ENCODE measurements at places on chromosomes 16 and 17.

DNA sequence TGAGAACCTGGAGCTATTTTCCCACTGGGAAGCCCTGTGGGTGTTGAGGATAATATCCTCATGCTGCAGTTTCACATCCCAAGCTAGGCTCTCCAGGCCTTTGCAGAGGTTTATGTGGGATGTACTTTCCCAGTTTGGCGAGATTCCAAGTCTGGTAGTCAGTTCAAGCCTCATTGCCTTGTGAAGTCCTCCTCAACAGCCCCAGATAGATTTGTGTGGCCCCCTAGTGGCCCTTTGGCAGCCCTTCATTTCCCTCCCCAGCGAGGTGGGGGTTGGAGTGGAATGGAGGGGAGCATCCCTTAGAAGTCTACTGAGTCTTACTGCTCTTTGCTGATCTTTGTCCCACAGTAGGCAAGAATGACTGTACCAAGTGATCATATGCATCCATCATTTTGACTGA, 137.9 kb downstream of the CDH11 start:
- peak; percentile 38 for DNase-seq

DNA sequence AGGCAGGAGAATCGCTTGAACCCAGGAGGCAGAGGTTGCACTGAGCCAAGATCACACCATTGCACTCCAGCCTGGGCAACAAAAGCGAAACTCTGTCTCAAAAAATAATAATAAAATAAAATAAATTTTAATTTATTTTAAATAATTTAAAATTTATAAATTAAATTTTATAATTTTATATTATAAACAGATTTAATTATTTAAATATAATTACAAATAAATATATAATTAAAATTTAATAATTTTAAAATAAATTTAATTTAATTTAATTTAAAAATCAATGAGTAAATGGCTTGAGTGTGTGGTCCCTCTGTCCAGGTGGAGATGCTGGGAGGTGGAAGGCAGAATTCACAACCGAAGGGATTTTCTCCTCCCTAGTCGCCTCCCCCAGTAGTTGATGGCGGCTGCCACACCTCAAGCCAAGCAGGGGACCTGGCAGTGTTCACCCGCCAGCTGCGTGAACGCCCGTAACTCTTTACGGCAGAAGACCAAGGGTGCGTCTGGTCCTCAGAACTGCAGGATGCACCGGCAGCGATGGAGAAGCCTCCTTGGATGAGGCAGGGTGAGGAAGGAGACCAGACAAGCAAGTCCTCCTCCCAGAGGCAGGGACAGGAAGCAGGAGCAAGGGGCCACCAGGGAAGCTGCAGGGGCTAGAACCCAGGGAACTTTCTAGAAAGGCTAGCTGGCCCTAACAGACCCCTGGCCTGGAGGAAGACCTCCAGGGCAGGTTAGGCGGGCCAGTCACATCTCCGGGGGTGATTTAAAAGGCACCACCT, 22.9 kb upstream of the KRT17 start:
- no peak for DNase-seq

- peak; percentile 53 for DNase-seq
These were observed 530 bp downstream of the NAA60 start for GRCh38 chr16:3444032-3444388.

- DNase-seq = no peak
These were observed 45.4 kb downstream of the KCNJ16 start for GRCh38 chr17:70120425-70120824.

GRCh38 chr16:81693744-81694303, 85.3 kb upstream of the PLCG2 start:
- DNase-seq = no peak

- peak; percentile 59 for DNase-seq
These were observed 2.9 kb downstream of the GNAO1 start for GRCh38 chr16:56193951-56194726.

DNA sequence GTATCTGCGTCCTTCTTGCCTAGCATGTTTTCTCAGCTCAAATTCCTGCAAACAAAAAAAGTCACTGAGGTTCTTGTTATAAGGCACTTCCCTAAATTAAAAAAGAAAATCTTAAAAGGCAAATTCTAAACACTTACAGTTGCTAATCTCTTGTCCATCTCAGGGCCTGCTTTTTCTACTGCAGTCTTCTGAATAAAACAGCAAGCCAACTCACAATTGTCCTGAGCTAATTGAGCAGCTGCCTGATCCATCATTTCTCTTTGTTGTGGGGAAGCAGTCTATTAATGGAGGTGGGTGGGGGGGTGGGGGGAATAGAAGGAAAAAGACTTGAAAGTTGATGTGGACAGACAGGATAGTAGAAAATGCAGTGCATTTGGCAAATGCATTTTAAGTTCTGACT, 27.0 kb downstream of the SETD6 start:
- DNase-seq = no peak

DNA sequence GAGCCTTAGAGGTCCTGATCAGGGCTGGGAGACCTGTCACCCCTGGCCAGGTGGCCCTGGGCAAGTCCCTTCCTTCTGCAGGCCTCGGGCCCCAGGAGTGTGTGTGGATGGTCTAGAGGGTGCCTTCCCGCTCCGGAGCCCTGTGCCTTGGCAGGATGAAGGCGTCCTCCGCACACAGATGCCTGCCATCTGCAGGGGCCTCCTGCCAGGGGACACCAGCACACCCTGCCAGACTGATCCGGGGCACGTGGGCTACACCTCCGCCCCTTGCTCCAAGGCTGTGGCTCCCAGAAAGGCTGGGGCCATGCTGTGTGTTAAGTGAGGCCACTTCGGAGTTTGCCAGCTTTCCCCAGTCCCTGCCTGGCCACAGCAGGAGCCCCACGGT, 30.7 kb downstream of the NPTX1 start:
- no peak for DNase-seq

DNA sequence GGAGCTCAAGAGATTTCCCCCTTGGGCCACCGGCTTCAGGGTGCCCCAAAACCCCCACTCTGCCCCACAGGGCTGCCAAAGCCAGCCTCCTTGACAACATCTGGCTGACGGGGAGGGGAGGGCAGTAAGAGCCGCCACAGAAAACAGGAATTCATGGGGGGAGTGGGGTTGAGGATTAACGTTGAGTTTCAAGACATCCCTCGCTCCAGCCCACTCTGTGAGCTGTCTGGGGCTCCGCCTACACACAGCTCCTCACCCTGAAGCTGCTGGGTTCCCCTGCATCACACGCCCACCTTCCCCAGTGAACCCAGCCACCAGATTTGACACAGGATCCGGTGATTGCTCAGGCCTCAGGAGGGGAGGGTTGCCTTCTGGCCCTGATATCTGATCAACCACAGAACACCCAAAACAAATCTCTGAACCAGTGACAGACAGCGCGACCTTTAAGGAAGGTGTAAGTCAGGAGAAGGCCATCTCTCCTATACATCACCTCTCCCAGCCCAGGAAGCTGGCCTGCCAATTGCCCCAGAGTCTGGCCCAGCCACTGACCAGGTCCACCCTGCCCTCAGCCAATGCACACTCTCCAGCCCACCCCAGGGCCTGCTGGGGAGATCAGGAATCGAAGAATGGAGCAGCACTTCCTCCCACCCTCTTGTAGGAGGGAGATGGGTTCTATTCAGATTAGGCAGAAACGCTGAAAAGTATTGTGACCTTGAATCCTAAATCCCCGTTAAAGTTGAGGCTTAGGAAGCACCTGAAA, 132.1 kb downstream of the CLEC16A start:
- no peak for DNase-seq

- no peak for DNase-seq
These were observed 16.5 kb upstream of the CMTM4 start for GRCh38 chr16:66713076-66713475.

GRCh38 chr16:17305694-17306093, 165.1 kb downstream of the XYLT1 start:
- no peak for DNase-seq

GRCh38 chr17:76078860-76079534, at the start of gene ZACN:
ZACN (plus strand) TSS chr17:76079182; CDS start chr17:76079265, 83 bp downstream.
- DNase-seq = no peak

DNA sequence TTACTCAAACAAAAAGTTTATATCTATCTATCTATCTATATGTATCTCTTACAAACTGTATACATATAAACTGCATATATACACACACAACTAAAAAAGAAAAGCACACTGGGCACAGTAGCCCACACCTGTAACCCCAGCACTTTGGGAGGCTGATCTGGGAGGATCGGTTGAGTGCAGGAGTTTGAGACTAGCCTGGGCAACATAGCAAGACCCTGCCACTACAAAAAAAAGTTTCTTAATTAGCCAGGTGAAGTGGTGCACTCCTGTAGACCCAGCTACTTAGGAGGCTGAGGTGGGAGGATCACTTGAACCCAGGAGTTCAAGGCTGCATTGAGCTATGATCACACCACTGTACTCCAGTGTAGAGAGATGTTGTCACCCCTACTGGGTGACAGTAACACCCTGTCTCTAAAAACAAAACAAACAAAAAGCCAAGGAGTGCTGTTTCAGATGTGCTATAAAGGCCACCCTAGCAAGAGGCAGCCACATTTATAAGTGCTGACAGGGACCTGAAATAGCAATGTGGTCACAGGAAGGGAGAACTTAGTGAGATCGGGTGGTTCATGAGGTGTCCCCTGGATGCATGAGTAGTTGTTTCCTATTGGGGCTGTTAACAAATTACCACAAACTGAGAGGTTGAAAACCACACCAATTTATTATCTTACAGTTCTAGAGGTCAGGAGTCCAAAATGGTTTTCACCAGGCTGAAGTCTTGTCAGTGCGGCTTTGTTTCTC, 4.8 kb downstream of the CD2BP2 start:
- DNase-seq = no peak

DNA sequence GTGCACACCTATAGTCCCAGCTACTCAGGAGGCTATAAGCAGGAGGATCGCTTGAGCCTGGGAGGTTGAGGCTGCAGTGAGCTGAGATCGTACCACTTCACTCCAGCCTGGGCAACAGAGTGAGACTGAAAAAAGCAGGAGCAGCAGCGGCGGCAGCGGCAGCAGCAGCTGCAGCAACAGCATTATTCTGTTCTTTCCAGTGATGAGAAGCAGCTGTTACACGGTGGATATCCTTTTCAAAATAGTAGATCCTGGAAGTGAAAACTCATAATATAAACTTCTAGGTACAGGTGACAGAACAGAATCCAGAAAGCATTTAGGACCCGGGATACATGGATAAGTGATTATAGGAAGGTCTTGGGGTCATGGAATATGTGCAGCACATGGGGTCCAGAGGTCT, 17.8 kb upstream of the HNF1B start:
- DNase-seq = no peak

DNA sequence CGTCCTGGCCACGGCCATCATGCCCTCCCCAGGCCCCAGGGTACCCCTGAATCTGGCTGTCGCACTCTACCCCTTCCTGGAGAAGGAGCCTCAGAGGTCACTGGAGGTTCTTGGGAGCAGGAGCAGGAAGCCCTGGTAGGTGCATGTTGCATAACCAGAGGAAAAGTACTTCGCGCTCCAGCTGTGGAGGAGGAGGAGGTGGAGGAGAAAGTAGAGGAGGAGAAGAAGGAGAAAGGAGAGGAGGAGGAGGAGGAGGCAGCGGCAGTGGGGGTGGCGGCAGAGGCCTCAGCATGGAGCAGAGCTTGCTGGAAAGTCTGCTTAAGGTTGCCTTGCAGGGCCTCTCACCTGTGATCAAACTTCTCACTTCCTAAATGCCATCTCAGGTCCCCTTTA, 61.8 kb downstream of the BAIAP2 start:
- no peak for DNase-seq

GRCh38 chr17:32493571-32493970, 6.8 kb downstream of the CDK5R1 start:
- DNase-seq = no peak

GRCh38 chr17:58411408-58411894, 5.9 kb downstream of the RNF43 start:
- DNase-seq = no peak

DNA sequence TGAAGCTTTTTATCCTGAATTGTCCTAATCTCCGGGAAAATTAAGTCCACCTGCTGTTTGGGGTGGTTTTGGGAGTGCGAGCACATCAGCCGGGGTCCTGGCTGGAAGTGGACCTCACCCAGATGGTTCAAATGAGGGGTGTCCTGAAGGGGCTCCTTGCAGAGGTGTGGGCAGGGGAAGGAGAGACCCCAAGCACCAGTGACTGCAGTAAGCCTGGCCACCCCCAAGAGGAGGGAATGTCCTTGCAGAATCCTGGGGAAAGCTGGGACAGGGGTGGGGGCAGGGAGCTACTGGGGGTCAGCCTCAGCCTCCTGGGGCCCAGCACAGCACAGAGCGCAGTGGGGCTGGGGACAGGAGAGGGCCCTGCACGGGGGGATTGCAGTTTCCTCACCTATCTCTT, 29.4 kb downstream of the NAGPA start:
- DNase-seq = no peak

- DNase-seq = no peak
These were observed 156.4 kb downstream of the C16orf95 start for GRCh38 chr16:87160701-87161337.

DNA sequence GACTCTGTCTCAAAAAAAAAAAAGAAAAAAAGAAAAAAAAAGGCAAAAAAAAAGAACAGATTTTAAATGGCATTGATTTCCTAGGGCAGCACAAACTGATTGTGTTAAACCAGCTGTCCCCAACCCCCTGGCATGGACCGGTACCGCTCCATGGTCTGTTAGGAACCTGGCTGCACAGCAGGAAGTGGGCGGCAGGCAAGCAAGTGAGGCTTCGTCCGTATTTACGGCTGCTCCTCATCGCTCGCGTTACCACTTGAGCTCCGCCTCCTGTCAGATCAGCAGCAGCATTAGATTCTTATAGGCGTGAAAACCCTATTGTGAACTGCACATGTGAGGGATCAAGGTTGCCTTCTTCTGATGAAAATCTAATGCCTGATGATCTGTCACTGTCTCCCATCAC, 26.6 kb downstream of the MGAT5B start:
- DNase-seq = no peak

- no peak for DNase-seq
These were observed 27.8 kb upstream of the NAT9 start for GRCh38 chr17:74803971-74804370.

- DNase-seq = peak; percentile 54
These were observed 74.8 kb upstream of the GRIN2A start for GRCh38 chr16:10256784-10257641.

DNA sequence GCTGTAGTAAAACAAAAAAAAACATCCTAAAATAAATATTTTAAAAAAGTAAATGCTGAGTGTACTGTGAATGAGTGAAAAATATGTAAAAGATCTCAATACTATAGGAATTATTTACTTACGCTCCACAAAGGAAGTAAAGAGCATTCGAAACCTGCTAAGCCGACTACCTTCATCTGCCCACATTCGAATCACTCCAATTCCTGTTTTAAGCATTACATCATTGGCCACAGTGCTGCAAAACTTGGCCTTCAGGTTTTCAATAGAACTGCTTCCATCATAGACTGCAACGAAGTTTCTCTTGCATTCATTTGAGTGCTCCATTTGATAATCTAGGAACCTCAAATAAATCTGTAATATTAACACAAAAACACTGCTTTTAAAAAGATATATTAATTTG, 34.4 kb downstream of the NETO2 start:
- DNase-seq = no peak

DNA sequence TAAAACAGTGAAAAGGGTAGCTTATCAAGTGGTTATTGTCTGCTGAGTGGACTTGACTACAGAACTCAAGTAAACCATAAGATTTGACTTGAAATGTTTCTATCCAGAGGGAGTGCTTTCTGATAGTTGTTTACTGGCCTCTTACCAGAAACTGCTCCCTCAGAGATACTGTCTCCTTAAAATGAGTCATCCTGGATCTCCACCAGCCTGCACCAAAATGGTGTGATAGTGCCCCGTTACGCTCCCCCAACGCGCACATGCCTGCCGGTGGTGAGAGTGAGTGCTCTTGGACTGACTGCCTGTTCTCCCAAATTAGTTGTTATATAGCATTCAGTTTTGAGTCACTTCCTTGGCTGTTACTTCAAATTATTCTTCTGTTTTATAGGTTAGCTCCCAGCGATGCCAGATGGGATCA, 22.9 kb downstream of the PRCD start:
- DNase-seq = peak; percentile 2
